A172 (cell line): ENCODE measurements at places on chromosomes 2 and 18. TPM values are rescaled to one million over a fixed set of nuclear protein-coding genes. Genes with fewer than 3 reads are reported as not detected.

Gene GNAL
- total RNA-seq = 1.6 and 3.5 TPM in 2 replicates

Gene DCC
- 0.03 and 0.24 TPM in 2 replicates for total RNA-seq

Gene PIEZO2
- total RNA-seq = 1.8 and 2.5 TPM in 2 replicates

Gene CTAGE1
- not detected in 2 replicates for total RNA-seq

DNA sequence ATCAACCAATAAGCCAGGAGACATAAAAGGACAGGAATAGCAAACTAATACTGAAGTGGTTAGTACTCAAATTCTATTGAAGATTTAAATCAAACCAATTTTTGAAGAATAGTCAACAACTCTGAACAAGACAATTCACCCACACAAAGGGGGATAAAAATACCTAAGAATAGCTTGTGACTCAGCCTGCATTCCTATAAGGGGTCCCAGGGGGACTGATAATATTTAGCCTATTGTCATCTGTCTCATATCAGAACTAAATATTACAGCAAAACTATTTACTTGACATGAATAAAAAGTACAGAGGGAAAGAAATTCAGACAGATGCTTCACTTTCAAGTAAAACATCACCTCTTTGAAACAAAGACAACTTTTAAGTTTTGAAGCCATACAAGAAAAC lies 7.7 kb downstream of the ITSN2 start:
- no peak for DNase-seq

DNA sequence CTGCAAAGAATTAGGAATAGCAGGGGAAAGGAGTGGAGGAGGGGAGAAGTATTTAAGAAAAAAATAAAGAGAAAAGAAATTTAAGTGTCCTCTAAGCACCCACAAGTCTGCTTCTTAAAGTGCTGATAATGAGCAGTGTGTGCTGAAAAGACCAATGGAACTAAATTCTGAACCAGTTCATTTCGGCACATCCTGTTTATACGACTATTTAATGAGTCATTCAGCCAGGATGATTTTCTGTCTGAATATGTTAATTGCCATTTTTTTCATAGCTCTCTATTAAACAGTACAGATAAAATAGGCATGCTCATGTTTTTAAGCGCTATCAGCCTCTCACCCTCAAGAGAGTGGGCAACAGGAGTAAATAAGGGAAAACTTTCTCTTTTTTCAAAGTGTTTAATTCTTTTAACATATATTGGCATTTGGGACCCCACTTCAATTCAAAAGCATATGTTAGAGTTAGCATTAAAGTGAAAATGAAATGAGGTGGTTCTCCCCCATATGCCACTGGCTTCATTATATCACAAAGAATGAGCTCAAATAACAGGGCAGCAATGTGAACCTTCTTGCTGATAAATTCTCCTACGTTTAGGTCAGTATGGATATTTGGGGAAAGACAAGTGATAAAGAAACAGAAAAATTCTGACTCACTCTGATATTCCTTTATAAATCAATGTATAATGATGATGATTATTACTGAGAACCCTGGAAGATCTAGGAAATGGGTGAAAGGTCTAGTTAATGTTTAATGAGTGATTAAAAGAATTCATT lies 87.5 kb downstream of the TCF4 start:
- DNase-seq = peak; percentile 77

- no peak for DNase-seq
Measured at GRCh38 chr18:23902396-23902795, 112.2 kb upstream of the TTC39C start.

GRCh38 chr2:128789776-128790455 lies 471.2 kb upstream of the HS6ST1 start:
- DNase-seq = no peak

DNA sequence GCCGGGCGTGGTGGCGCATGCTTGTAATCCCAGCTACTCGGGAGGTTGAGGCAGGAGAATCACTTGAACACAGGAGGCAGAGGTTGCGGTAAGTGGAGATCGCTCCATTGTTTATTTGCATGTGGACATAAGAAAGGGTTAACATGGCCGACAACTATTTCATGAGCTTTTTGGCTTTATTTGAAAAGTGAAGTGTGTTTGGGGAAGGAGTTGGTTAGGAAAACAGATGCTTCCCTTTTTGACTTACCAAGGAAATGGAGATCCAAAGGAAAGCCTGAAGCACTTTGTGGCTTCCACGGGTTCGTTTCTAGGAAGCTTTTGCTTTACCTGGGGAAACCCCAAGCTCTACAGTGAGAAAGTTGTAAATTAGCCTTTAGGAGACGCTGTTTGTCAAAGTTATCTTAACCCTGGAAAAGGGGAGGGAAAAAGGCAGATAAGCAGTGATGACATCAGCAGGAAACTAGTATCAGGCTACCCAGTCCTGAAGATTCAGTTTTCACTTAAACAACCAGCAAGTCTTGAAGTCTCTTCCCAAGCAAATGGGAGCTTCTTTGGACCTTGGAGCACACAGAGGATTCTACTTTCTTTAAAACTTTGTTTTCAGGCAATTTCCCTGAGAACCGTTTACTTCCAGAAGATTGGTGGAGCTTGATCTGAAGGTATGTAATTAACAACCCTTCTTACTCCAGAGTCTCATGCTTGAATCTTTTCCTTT lies at the start of gene CASP10:
TSS of gene CASP10 (plus strand) at position 492 of the 715 bp plus-strand sequence. CDS start 2,637 bp downstream, outside the sequence.
- peak; percentile 84 for DNase-seq

GRCh38 chr2:1976728-1977416 lies 232.6 kb upstream of the PXDN start:
- no peak for DNase-seq

DNA sequence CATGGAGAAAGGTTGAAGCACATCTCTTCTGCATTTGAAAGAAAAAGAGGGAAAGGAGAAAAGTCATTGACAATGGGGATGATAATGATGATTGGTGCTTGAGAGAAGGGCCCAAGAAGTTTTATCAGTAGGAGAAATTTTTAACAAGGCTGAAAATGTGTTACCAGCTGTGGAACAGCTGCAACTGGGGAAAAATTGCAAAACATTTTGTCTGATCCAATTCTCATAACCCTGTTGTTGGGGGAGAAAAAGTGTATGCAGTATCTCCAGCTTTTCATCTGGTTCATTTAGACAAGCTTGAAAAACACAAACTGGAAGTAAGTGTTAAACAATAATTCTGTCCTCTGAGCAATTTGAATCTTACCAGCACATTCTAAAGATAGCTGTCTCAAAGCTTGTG lies 92.7 kb downstream of the CSRNP3 start:
- no peak for DNase-seq
